ENCODE measurements at places on chromosomes 11 and 22. TPM values are rescaled to one million over a fixed set of nuclear protein-coding genes. Genes with fewer than 3 reads are reported as not detected.

DNA sequence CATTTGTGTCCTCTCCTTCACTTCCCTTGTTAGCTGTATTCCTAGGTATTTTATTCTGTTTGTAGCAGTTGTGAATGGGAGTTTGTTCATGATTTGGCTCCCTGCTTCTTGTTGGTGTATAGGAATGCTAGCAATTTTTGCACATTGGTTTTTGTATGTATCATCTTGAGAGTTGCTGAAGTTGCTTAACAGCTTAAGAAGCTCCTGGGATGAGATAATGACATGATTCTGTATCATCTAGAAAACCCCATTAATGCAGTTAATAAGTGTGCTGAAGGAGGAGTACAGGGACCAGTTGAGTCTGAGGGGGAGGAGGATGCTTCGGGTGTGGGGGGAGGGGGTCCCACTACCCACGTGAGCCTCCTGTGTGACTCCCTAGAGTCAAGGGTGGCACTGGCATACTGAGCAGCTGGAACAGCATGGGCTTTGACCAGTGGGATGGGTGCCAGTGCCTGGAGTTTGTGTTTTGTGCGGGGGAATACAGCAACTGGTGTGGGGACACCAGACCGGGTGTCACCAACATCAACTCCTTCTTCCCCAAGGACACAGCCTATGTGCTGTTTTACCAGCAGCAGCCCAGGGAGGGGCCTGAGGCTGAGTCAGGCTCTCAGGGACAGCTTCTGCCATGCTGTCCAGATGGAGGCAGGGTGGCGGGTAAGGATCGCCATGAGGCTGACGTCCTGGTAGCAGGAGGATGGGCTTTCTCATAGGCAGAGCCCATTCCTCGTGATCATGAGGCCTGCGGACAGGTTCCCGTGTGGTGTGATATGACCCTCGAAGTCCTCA lies 24.1 kb downstream of the USP35 start:
- H3K27ac ChIP-seq = no peak overlapping the region
- peaks cover 47% of the 10 kb centered on the region for H3K4me1 ChIP-seq
- H3K36me3 ChIP-seq = peaks cover 59% of the 10 kb centered on the region
- no peak overlapping the region for H3K4me3 ChIP-seq

DNA sequence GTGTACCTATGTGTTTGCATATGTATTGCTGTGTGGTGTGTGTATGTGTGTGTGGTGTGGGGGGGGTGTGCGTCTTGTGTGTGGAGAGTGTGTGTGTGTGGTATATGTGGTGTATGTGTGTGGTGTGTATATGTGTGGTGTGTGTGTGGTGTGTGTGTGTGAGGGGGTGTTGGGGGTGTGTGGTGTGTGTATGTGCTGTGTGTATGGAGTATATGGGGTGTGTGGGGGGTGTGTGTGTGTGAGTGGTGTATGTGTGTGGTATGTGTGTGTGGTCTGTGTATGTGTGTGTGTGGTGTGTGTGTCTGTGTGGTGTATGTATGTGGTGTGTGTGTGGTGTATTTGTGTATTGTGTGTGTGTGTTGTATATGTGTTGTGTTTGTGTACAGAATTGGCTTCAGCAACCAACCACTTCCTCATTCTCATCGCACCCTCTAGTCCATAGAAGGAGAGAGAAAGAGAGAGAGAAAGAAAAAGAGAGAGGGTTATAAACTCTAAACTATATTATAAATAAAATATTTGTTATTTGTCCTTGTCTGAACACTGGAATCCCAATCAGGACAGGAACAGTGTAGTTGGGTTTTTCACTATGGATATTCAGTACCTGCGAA lies 13.7 kb downstream of the SAA4 start:
- no peak overlapping the region for H3K4me3 ChIP-seq
- no peak overlapping the region for H3K27ac ChIP-seq
- no peaks in the 10 kb centered on the region for H3K36me3 ChIP-seq
- no peaks in the 10 kb centered on the region for H3K4me1 ChIP-seq

GRCh38 chr22:45125188-45125587 lies 38.5 kb upstream of the NUP50 start:
- no peaks in the 10 kb centered on the region for H3K27me3 ChIP-seq
- H3K27ac ChIP-seq = peak overlapping the region; percentile 46
- no peaks in the 10 kb centered on the region for H3K36me3 ChIP-seq
- H3K4me1 ChIP-seq = peaks cover 3% of the 10 kb centered on the region
- DNase-seq = no peak

GRCh38 chr11:128727796-128728431 lies 34.0 kb downstream of the FLI1 start:
- DNase-seq = no peak
- peaks cover 5% of the 10 kb centered on the region for H3K36me3 ChIP-seq
- H3K27ac ChIP-seq = peak overlapping the region; percentile 20
- H3K4me3 ChIP-seq = no peak overlapping the region
- no peaks in the 10 kb centered on the region for H3K27me3 ChIP-seq

The NUCB2 gene
- 374 TPM for total RNA-seq

The GSTT2B gene
- total RNA-seq = 1.1 TPM

DNA sequence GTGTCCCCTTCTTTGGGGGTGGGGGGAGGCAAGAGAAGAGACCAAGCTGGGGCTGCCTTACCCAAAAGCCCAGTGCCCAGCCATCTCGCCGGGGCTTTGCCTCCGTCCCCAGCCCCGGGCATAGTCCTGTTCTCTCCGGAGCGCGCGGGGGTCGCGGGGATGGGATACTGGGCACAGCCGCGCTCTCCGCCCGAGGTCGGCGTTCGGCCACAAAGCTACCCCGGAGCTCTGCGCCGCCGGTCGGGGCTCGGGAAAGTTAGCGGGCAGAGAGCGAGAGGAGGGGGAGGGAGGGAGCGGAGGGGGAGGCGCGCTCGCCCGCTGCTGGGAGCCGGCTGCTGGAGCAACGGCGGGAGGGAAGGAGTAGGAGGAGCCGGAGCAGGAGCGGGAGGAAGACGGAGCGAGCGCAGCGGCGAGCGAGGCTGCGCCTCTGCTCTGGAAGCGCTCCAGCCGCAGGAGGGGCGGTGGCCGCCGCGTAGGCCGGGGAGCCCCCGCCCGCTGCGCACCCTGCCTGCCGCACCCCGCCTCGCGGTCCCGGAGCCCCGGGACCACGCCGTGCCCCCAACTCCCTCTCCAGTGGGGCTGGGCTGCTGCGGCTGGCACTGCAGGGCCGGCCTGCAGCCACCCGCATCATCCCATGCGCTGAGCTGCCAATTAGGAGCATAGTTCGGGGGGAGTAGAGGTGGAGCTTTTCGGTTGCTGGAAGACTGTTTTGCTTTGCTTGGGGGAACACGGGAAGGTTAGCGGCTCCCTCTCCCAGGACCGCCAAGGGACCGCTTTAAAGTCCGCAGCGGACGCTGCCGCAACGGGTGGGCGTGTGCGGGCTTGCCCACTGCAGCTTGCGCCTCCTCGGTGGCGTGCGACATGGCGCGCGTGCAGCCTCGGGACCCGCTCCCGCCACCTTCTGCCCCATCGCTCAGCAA lies at the start of gene SCN4B:
Gene SCN4B (minus strand): TSS at position 272 of the 920 bp plus-strand sequence. CDS start 150 bp downstream, at position 122.
- peak within 1 kb of the TSS; percentile 35 for H3K4me3 ChIP-seq
- peaks cover 94% of the 10 kb centered on the region for H3K27me3 ChIP-seq
- DNase-seq = no peak
- H3K27ac ChIP-seq = no peak within 1 kb of the TSS

- no peak overlapping the region for H3K27ac ChIP-seq
- H3K27me3 ChIP-seq = no peaks in the 10 kb centered on the region
- no peaks in the 10 kb centered on the region for H3K4me1 ChIP-seq
- DNase-seq = no peak
- peaks cover 70% of the 10 kb centered on the region for H3K36me3 ChIP-seq
These were observed 43.9 kb downstream of the BIRC2 start for GRCh38 chr11:102390667-102391465.

The CHADL gene
- 1.7 TPM for total RNA-seq

The MUC2 gene
- total RNA-seq = under 0.01 TPM

DNA sequence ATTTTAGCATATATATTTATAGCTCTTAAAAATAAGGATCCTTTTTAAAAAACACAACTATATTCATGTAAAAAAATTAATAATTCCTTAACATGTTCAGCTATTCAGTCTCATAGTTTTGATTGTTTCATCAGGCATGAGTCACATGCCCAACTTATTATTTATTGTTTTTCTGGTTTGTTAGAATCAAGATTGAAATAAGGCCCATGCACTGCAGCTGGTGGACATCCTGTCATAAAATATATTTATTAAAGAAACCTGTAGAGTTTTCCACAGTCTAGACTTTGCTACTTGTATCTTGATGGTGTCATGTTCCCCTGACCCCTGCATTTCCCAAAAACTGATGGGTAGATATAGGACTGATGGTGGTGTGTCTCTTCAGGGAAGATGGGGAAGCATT lies 77.4 kb downstream of the PARVA start:
- no peaks in the 10 kb centered on the region for H3K27me3 ChIP-seq
- DNase-seq = no peak
- no peak overlapping the region for H3K27ac ChIP-seq
- no peaks in the 10 kb centered on the region for H3K36me3 ChIP-seq
- H3K4me3 ChIP-seq = no peak overlapping the region

The RIC8A gene
- 59.1 TPM for total RNA-seq

GRCh38 chr11:57547854-57548377 lies 10.5 kb downstream of the SMTNL1 start:
- no peak overlapping the region for H3K27ac ChIP-seq
- H3K4me1 ChIP-seq = no peaks in the 10 kb centered on the region
- H3K4me3 ChIP-seq = no peak overlapping the region

GRCh38 chr11:83070731-83071566 lies 748 bp downstream of the RAB30 start:
- H3K4me1 ChIP-seq = peaks cover 4% of the 10 kb centered on the region
- H3K36me3 ChIP-seq = no peaks in the 10 kb centered on the region
- H3K4me3 ChIP-seq = peak overlapping the region; percentile 73
- DNase-seq = peak; percentile 24
- H3K27ac ChIP-seq = peak overlapping the region; percentile 67

The OR56A1 gene
- not detected for total RNA-seq

The CACNA1I gene
- total RNA-seq = 0.52 TPM
